PC-9 (cell line): ENCODE measurements at places on chromosomes 16 and 17. TPM values are rescaled to one million over a fixed set of nuclear protein-coding genes. Genes with fewer than 3 reads are reported as not detected.

GRCh38 chr17:3695723-3696411 is at the start of gene P2RX5:
Gene P2RX5, minus strand, starts transcription at chr17:3696155. Its CDS starts 150 bp downstream, at chr17:3696005.
- H3K36me3 ChIP-seq = no peaks in the 10 kb centered on the region
- peaks cover 12% of the 10 kb centered on the region for H3K4me1 ChIP-seq
- no peaks in the 10 kb centered on the region for H3K27me3 ChIP-seq
- no peak within 1 kb of the TSS for H3K27ac ChIP-seq
- DNase-seq = peak; percentile 36

DNA sequence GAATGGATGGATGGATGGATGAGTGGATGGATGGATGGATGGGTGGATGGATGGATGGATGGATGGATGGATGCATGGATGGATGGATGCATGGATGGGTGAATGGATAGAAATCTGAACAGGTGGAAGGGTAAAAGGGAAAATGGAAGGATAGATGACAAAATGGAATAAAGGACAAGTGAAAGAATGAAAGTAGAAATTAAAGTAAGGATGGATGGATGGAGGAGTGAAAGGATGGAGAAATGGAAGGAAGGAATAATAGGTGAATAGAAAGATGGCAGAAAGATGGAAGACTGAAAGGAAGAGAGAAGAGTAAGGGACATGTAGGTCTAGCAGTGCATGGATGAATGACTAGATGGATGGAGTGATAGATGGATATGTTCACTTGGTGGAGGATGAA is 29.9 kb downstream of the VWA3A start:
- DNase-seq = no peak
- H3K36me3 ChIP-seq = no peaks in the 10 kb centered on the region
- H3K27me3 ChIP-seq = no peaks in the 10 kb centered on the region
- no peak overlapping the region for H3K4me3 ChIP-seq

DNA sequence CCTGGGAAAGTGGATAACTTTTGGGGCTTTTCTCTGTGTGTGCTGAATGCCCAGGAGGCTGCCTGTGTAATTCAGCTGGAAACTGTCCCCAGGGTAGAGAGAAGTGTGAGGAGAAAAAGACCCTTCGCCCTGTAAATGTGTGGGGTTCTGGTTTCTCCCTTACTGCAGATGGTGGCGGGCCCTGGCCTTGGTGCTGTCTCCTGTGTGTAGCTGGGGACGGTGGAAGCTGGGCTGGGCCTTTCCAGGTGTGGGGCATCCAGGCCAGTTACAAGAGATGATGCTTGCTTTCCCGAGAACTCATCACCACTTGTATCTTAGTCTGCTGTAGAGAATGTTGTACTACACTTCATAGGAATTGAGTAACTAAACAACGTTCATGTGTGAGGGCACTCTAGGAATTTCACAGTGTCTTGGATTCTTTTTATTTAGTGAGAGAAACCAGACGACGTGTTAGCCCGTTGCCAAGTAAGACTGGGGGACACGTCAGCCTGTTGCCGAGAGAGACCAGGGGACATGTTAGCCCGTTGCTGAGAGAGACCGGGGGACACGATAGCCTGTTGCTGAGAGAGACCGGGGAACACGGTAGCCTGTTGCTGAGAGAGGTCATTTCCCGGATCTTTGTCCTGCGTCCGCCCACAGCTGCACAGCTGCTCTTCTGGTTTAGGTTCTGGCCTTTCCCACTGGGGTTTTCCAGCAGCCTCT is 43.1 kb downstream of the TBCD start:
- no peak overlapping the region for H3K27ac ChIP-seq
- H3K4me3 ChIP-seq = no peak overlapping the region
- no peaks in the 10 kb centered on the region for H3K27me3 ChIP-seq
- DNase-seq = no peak
- H3K4me1 ChIP-seq = no peaks in the 10 kb centered on the region

DNA sequence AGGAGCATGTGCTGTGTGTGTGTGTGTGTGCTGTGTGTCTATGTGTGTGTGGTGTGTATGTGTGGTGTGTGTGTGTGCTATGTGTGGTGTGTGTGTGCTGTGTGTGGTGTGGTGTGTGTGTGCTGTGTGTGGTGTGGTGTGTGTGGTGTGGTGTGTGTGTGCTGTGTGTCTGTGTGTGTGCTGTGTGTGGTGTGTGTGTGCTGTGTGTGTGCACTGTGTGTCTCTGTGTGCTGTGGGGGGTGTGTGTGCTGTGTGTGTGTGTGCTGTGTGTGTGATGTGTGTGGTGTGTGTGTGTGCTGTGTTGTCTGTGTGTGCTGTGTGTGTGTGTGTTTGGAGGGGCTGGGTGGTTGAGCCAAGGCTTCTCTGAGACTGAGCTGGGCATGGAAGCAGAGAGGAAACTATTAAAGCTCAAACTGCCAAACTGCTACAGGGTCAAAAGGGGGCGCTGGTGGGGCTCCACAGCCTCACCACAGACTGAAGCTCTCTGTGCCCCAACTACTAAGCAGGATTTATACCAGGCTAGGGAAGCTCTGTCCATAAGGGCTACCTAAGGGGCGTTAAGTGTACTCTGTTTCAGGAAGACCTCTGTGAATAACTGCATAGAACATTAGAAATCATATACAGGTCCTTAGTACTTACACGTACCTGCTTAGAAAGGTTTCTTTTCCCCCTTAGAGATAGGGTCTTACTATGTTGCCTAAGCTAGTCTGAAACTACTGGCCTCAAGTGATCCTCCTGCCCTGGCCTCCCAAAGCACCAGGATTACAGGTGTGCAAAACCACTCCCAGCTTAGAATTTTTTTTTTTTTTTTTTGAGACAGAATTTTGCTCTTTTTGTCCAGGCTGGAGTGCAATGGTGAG is 27.8 kb upstream of the GHDC start:
- no peaks in the 10 kb centered on the region for H3K36me3 ChIP-seq
- H3K4me3 ChIP-seq = no peak overlapping the region
- H3K4me1 ChIP-seq = no peaks in the 10 kb centered on the region
- H3K27ac ChIP-seq = no peak overlapping the region
- DNase-seq = peak; percentile 10
- H3K27me3 ChIP-seq = no peaks in the 10 kb centered on the region

GRCh38 chr17:35514564-35514963 is 22.9 kb downstream of the SLFN12L start:
- H3K27me3 ChIP-seq = peaks cover 63% of the 10 kb centered on the region
- no peak overlapping the region for H3K4me3 ChIP-seq
- no peak overlapping the region for H3K27ac ChIP-seq
- H3K36me3 ChIP-seq = no peaks in the 10 kb centered on the region
- H3K4me1 ChIP-seq = no peaks in the 10 kb centered on the region

DNA sequence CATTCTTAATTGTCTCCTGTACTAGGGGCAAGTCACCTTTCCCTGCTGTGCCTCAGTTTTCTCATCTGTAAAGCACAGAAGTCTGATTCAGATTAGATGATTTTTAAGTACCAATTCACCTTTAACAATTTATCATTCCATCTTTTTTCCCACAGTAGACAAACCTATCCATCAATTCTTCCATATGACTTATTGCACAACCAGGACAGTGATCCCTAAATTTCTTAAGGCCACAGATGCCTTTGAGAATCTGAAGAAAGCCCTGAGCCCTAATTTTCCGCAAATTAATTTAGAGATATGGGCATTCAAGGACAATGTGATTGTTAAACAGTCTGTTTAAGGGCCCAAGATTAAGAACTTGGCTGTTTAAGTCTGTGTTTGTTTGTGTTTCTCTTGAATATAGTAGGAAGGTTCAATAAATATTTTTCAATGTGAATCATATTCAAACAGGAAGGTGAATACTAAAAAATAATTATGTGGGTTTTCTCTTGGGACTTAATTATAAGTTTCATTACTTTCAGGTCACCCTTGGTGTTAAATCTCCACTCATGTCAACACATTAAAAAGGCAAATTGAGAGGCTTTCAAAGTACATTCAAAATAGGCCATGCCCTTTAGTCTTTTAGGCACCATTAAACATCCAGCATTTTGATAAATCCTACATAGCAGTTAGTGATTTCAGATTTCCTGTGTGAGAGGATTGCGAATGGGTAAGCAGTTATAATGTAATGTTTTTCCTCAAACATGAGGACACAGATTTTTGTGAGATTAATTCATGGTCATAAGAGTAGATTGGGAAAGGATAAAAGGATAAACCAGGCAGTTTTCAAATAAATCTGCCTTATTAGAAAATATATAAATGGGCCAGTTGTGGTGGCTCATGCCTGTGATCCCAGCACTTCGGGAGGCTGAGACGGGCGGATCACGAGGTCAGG is 34.9 kb upstream of the MMD start:
- H3K36me3 ChIP-seq = no peaks in the 10 kb centered on the region
- no peaks in the 10 kb centered on the region for H3K27me3 ChIP-seq
- peak; percentile 39 for DNase-seq

- no peaks in the 10 kb centered on the region for H3K36me3 ChIP-seq
- DNase-seq = no peak
- H3K27me3 ChIP-seq = no peaks in the 10 kb centered on the region
- no peak within 1 kb of the TSS for H3K4me3 ChIP-seq
- H3K27ac ChIP-seq = no peak within 1 kb of the TSS
- H3K4me1 ChIP-seq = peaks cover 8% of the 10 kb centered on the region; the same call in 1 of the 2 replicates
These were observed at the start of gene TNFRSF13B for GRCh38 chr17:16971458-16972338. Gene TNFRSF13B, minus strand, starts transcription at chr17:16972118. Its CDS starts 43 bp downstream, at chr17:16972075.

DNA sequence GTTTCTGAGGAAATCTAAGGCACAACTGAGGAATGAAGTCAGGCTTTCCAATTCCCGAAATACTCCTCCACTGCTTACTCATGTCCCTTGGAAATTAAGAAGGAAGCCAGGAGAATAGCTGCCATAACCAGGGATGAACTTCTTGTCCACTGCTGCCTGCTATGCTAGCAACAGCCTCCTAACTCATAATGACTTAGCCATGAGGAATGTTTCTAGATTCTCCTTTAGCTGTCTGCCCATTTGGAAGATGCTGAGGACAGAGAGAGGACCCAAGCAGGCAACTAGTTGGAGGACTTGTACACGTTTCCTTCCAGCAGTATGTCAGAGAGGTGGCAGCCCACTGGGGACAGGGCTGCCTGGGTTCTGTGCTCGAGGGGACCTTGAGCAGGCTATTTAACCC is 939 bp upstream of the CCL2 start:
- H3K27me3 ChIP-seq = peaks cover 33% of the 10 kb centered on the region; the same call in 1 of the 2 replicates
- no peak overlapping the region for H3K4me3 ChIP-seq
- no peak for DNase-seq
- H3K4me1 ChIP-seq = no peaks in the 10 kb centered on the region
- no peak overlapping the region for H3K27ac ChIP-seq

- H3K27ac ChIP-seq = no peak overlapping the region
- no peak for DNase-seq
- H3K4me3 ChIP-seq = no peak overlapping the region
- no peaks in the 10 kb centered on the region for H3K27me3 ChIP-seq
These were observed 43.2 kb downstream of the RAI1 start for GRCh38 chr17:17724307-17725010.

DNA sequence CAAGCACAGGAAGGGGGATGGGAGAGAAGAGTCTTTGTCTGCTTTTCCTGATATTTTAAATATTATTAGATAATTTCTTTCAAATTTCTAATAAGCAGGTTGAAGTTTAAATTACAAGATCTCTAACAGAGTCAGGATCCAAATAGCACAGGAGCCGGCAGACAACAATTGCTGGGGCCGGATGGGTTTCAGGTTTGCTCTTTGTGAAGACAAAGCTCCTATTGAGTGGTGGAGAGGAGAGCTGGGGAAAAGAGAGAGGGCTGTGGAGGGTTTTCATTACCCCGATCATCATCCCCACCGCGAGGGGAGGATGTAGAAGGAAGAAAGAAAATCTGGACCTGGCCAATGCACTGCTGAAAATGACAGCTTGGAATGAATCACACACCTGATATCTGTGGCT is 197.3 kb downstream of the SOX9 start:
- DNase-seq = no peak
- no peaks in the 10 kb centered on the region for H3K36me3 ChIP-seq
- H3K27ac ChIP-seq = no peak overlapping the region

- H3K27me3 ChIP-seq = peaks cover 25% of the 10 kb centered on the region
- no peak for DNase-seq
- no peaks in the 10 kb centered on the region for H3K4me1 ChIP-seq
- H3K4me3 ChIP-seq = no peak overlapping the region
These were observed 732.5 kb upstream of the RBFOX1 start for GRCh38 chr16:6600167-6600566.

GRCh38 chr17:21287703-21288449 is 3.4 kb downstream of the MAP2K3 start:
- no peaks in the 10 kb centered on the region for H3K36me3 ChIP-seq
- peak; percentile 96 for DNase-seq
- H3K4me1 ChIP-seq = peaks cover 30% of the 10 kb centered on the region
- peak overlapping the region; percentile 96 for H3K27ac ChIP-seq

DNA sequence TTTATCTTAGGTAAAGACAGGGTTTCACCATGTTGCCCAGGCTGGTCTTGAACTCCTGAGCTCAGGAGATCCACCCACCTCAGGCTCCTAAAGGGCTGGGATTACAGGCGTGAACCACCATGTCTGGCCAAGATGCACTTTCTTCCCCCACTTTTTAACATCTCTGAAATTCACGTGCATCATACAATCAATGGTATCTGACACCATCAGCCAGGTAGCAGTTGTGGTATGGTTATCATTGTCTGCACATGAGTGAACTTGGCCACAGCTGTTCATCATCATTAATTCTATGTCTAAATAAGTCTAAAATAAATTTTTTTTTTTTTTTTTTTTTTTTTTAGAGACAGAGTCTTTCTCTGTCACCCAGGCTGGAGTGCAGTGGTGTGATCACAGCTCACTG is 34.2 kb upstream of the MYLK3 start:
- no peak for DNase-seq
- no peak overlapping the region for H3K4me3 ChIP-seq
- H3K27ac ChIP-seq = no peak overlapping the region
- no peaks in the 10 kb centered on the region for H3K27me3 ChIP-seq
- H3K4me1 ChIP-seq = no peaks in the 10 kb centered on the region

DNA sequence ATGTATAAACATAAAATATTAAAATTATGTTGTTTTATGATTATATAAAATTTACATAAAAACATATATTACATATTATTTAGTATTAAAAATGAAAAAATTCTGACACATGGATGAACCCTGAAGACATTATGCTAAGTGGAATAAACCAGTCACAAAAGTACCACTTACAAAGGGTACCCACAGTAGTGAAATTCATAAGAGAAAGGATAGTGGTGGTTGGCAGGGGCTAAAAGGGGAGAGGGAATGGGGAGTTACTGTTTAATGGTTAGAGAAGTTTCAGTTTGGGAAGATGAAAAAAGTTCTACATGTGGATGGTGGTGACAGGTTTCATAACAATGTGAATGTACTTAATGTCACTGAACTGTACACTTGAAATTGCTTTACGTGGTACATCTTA is 41.4 kb downstream of the FBXL20 start:
- no peaks in the 10 kb centered on the region for H3K4me1 ChIP-seq
- no peaks in the 10 kb centered on the region for H3K27me3 ChIP-seq
- H3K36me3 ChIP-seq = no peaks in the 10 kb centered on the region
- no peak overlapping the region for H3K27ac ChIP-seq
- DNase-seq = no peak

Gene TBC1D3E
- not detected in 2 replicates for total RNA-seq

Gene CASKIN1
- total RNA-seq = 2.1 and 3.3 TPM in 2 replicates
